ENCODE measurements at places on chromosomes 3 and 15. TPM values are rescaled to one million over a fixed set of nuclear protein-coding genes. Genes with fewer than 3 reads are reported as not detected.

The SLC30A4 gene
- 5.0 TPM for total RNA-seq

The POTEB3 gene
- not detected for total RNA-seq

The FOXB1 gene
- total RNA-seq = not detected

The ANKRD63 gene
- 0.65 TPM for total RNA-seq

The SH2D7 gene
- not detected for total RNA-seq

The PHC3 gene
- 53.0 TPM for total RNA-seq

The TIMP4 gene
- total RNA-seq = 72.8 TPM

The TLR9 gene
- total RNA-seq = not detected

The ZDHHC19 gene
- not detected for total RNA-seq

The CDHR4 gene
- not detected for total RNA-seq

The THPO gene
- 0.58 TPM for total RNA-seq

The ZNF620 gene
- total RNA-seq = 3.3 TPM

The AADACL2 gene
- not detected for total RNA-seq

The NRG4 gene
- total RNA-seq = not detected

The SPRED1 gene
- 16.1 TPM for total RNA-seq

The GOLGA8N gene
- 9.2 TPM for total RNA-seq

The GOLGA8G gene
- total RNA-seq = not detected

DNA sequence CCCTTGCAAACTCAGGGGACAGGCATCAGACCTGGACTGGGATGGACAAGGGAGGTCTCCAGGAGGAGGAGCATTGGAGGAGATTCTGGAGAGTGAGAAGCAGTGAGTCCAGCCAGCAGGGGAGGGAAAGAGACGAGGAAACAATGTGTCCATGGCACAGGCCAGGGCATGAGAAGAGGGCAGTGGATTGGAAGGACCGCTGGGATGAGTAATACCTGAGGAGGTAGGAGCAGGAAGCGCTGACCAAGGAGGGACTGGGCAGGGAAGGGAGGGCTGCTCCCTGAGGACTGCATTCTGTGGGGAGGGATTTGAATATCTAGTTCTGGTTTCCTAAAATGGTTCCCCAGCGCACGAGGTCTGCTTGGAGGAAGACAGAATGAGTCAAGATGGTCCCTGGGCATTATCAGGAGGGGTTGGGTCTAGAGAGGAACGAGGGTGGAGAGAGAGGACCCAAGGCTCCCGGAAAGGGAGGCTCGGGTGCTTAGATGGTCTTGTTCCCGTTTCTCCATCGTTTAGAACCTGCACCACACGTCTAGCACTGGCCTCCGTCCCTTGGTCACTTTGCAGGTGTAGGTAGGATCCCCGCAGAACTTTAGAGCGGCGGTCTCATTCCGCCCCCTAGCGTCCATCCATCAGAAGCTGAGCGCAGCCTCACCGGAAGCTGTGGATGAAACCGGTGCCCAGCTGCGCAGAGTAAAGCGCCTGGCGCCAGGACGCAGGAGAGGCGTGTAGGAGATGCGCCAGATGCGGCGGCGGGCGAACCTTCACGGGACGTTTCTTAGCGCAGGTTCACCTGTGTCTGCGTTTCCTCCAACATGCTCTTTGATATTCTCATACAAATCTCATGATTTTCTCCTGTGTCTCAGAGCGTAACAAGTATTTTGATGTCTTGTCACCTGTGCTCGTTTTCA is 190.7 kb upstream of the NDN start:
- DNase-seq = peak; percentile 42

DNA sequence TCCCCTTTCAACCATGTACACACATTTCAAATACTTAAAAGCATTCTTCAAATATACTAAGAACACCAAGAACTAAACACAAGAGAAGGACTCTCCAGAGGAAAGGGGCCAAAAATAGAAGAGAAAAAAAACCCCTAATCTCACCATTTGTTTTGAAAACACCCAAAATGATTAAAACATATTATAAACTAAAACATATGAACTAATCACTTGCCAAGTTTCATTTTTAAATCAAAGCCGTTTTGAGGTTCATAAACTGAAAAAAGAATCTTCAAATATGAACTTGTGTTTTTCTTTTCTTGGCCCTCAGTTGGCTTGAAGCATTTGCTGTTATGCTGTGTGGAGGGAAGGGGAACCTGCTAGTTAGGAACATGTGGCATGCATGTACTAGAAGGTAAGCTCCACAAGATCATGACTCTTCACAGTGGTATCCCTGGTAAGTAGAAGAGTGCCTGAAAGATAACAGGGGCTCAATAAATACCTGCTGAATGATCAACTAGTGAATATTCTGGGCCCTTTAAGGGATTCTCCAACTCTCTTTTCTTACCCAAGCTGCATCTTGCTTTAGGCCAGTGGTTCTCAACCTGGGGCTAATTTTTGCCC is 224.5 kb downstream of the TIGIT start:
- no peak for DNase-seq

- peak; percentile 66 for DNase-seq
These were observed 209.4 kb downstream of the CADPS start for GRCh38 chr3:62665627-62666437.

- no peak for DNase-seq
These were observed 505.9 kb upstream of the CFAP20DC start for GRCh38 chr3:59555593-59556315.

- DNase-seq = no peak
These were observed 241.1 kb downstream of the ZNF621 start for GRCh38 chr3:40765884-40766283.

DNA sequence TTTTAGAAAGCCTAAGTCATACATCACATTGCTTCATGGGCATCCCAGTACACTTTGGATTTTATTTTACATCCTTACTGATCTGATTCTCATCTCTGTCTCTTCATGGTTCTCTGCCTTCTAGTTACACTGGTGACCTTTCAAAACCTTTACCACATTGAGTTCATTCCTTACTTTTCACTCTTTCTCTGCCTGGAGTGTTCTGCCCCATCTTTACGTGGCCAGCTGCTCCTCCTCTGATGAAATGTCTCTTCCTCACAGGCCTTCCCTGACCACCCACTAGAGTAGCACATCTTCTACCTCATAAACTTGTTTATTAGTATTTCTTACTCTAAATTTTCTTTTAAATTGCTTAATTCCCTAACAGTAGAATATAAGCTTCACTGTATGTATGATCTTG is 17.7 kb downstream of the CTNNB1 start:
- no peak for DNase-seq

DNA sequence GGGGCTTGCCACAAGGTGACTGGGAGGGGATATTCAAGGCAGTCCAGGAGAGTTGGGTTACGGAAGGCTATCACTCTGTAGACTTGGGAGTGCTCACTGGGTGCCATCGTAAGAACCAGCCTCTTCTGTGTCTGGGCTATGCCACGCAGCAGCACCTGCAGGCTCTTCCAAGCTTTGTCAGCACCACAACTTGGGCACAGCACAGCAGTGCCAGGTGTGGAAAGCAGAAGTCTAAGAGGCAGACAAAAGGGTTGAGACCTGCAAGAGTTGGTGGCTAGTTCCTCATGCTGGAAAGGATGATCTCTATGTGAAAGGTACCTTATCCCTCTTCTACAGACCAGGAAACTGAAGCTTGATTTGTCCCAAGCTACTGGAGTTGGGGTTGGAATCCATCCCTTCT is 15.8 kb downstream of the CX3CR1 start:
- no peak for DNase-seq

- DNase-seq = no peak
These were observed 78.4 kb downstream of the THRB start for GRCh38 chr3:24416224-24416623.

- no peak for DNase-seq
These were observed 119.8 kb downstream of the THRB start for GRCh38 chr3:24374801-24375200.

GRCh38 chr3:187623285-187623814 is 46.8 kb downstream of the SST start:
- DNase-seq = no peak

GRCh38 chr3:33665294-33665693 is 52.8 kb downstream of the CLASP2 start:
- DNase-seq = no peak

DNA sequence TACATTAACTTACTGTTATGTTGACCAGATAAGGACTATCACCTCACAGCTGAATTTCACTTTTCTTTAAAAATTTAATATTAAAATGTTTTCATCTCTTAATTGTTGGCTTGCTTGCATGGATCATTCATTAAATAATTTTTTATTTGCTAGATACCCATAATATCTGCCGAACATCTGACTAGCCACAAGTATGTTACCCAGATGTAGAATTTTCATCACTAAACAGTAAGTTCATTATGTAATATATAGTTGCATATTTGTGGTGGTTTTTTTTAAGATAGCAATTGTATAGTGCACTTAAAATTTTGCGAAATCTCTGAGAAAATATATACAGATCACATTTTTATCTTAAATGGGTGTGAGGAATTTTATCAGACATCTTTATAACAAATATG is 190.4 kb downstream of the MBNL1 start:
- DNase-seq = no peak

GRCh38 chr15:59138243-59138642 is 33.3 kb downstream of the CCNB2 start:
- peak; percentile 34 for DNase-seq

DNA sequence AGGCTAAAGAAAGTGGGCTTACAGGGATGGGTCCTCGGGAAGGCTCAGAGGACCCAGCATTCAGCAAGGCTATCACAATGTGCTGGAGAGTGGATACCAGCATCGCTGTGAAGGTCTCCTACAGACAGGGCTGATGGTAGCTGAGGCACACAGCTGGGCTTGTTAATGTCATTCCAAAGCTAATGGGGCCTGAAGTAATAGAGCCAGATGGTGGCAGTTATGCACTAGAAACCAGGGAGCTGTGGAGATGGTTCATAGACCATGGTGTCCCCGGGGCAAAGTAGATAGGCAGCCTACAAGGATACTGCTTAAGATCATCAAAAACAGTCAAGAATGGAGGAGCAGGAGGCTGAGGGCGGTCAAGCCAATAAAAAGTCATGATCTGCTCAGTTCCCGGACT is 24.8 kb upstream of the BOC start:
- DNase-seq = no peak

DNA sequence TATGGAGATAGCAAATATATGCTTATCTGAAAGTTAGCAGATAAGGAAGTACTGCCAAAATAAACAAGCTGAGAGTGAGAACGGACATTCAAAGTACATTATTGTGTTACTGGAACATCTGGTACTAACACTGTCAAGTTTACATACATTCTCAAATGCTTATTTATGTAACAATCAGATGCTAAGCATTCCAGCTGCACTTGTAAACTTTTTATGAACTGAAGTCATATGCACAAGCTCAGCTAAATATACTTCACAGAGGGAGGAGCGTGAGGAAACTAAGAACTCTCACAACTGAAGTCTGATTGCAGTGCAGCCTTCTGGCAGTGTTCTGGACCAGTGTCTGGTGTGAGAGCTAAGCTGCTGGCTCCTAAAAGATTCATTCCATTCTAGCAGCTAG is 223.7 kb upstream of the NANOGP8 start:
- peak; percentile 18 for DNase-seq

- no peak for DNase-seq
These were observed 56.5 kb downstream of the ZNF385D start for GRCh38 chr3:21694506-21694905.

GRCh38 chr3:158659454-158660237 is 12.8 kb downstream of the LXN start:
- no peak for DNase-seq

DNA sequence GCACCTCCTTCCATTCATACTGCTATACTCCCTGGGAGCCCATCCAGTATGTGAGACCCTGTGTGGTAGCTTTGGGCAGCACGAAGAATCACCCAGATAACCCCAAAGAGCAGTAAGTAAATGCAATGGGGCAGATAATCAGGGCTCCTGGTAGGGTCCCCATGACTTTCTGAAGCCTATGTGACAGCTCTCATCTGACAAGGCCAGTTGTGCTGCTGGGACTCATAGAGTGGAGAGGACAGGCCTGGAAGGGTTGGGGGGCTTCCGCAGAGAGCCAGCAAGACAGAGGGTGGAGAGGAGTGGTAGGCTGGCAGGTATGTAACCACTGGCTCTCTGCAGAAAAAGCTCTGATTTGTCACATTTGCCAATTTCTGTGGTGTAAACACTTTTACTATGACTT is 3.2 kb upstream of the SLC6A20 start:
- no peak for DNase-seq

- DNase-seq = no peak
These were observed 285.8 kb upstream of the GADL1 start for GRCh38 chr3:31180274-31180673.

DNA sequence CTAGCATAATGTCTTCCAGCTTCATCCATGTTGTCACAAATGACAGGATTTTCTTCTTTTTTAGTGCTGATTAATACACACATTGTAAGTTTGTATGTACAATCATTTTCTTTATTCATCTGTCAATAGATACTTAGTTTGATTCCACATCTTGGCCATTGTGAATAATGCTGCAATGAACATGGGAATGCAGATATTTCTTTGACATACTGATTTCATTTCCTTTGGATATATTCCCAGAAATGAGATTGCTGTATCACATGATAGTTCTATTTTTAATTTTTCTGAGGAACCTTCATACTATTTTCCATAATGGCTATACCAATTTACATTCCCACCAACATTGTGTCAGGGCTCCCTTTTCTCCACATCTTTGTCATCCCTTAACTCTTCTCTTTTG is 117.9 kb downstream of the MEIS2 start:
- no peak for DNase-seq

GRCh38 chr3:122146466-122146865 is 37.0 kb upstream of the CASR start:
- DNase-seq = no peak

DNA sequence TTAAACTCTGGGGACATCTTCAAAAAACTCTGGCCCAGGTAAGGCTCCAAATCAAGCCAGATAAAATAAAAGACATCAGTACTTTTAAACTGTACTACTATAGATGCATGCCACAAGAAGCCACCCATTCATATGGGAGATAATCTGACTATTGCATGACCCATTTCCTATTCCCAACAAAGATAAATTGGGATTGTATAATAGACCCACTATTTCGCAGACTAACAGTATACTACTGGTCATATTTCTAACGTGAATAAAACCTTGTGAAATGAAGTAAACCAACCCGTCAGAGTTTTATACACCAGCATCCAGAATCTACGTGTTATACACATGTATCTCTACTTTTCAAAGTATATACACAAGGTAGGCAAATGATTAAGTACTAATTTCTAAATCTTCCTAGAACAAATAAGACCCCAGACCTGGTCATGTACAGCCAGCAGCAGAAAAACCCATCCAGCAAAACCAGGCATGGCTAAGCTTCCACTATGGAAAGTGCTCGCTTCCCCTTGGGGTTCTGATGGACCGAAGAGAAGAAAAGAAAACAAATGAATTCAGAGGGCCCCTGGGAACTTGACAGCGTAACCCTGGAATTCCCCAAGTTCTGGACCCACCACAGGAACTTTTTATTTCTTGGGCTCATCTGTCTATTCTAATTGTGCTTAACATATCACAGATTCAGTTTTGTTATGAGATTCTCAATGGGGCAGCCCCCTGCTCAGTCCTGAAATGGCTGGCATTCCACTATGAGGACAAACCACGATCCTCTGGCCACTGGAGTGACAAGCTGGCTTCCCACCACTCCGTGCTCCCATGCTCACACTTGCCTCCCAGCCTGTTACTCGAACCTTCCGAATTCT is 69.1 kb downstream of the MB21D2 start:
- DNase-seq = no peak

GRCh38 chr3:45244356-45244755 is 18.3 kb upstream of the TMEM158 start:
- no peak for DNase-seq

- DNase-seq = no peak
These were observed 99.1 kb downstream of the TUSC7 start for GRCh38 chr3:116808725-116809124.

GRCh38 chr15:41603941-41604911 is 45.2 kb downstream of the TYRO3 start:
- peak; percentile 79 for DNase-seq

- no peak for DNase-seq
These were observed 47.8 kb upstream of the USP50 start for GRCh38 chr15:50594311-50594710.
